ENCODE measurements at places on chromosomes 4 and X. TPM values are rescaled to one million over a fixed set of nuclear protein-coding genes. Genes with fewer than 3 reads are reported as not detected.

Gene ALAS2
- total RNA-seq, result not detected

Gene TFDP3
- total RNA-seq, result not detected

Gene ARHGAP6
- total RNA-seq, result not detected

Gene CLRN2
- total RNA-seq, result not detected

Gene GDPD2
- 0.34 TPM for total RNA-seq

Gene GLUD2
- 0.60 TPM for total RNA-seq

Gene NMU
- not detected for total RNA-seq

Gene XAGE2
- total RNA-seq, result not detected

DNA sequence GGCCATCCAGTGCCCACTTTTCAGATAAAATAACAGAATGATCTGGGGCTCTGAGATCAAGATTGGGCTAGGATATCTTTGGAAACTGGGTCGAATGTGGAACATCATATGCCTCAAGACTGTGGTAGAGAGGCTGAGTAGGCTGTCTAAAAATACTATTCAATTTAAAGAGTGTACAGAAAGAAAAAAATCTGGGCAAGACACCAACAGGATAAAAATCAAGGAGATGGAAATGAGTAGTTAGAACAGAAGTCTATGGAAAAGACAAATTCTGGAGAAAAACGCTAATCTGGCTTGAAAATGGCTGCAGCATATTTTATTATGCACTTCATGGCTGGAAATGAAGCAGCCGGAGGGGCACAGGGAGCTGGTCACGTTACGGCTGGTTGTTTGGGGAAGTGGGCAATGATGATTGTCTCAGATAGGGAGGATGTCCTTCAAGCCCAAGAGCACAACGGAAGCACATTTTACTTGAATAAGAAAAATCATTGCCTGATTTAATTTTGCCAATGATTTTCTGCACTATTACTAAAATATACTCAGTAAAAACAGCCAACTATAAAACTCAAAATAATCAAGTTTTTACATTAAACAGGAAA lies 27.1 kb upstream of the MAPK10 start:
- H3K4me1 ChIP-seq, result no peaks in the 10 kb centered on the region
- H3K4me3 ChIP-seq, result no peak overlapping the region
- no peaks in the 10 kb centered on the region for H3K27me3 ChIP-seq

GRCh38 chr4:7411896-7412553 lies 22.7 kb downstream of the PSAPL1 start:
- no peak overlapping the region for H3K4me3 ChIP-seq
- H3K36me3 ChIP-seq, result no peaks in the 10 kb centered on the region

DNA sequence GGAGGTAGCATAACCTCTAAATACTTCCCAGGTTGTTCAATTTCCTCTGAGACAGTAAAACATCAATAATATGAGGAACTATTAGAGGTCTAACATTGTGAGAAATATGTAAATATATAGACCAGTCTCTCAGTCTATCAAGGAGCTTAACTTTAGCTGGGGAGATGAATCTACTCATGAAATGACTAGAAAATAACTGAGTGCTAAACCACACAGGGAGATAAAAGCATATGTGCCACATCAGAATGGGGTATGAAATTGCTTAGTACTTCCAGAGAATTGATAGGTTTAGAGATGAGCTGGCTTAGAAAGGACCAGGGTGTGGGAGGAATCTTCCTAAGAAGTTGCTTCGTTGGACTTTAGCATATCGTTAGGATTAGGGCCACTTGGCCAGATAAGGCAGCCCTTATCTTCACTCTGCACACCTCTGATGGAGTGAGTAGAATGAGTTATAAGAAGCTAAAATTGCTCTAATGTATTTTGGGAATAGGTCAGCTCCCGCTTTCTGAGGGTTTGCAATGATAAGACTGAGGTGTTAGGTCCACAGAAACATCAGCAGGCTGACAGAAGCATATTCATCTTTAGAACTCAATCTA lies 299.2 kb downstream of the UNC5C start:
- DNase-seq, result no peak
- H3K27me3 ChIP-seq, result no peaks in the 10 kb centered on the region
- H3K4me1 ChIP-seq, result no peaks in the 10 kb centered on the region
- no peak overlapping the region for H3K4me3 ChIP-seq

DNA sequence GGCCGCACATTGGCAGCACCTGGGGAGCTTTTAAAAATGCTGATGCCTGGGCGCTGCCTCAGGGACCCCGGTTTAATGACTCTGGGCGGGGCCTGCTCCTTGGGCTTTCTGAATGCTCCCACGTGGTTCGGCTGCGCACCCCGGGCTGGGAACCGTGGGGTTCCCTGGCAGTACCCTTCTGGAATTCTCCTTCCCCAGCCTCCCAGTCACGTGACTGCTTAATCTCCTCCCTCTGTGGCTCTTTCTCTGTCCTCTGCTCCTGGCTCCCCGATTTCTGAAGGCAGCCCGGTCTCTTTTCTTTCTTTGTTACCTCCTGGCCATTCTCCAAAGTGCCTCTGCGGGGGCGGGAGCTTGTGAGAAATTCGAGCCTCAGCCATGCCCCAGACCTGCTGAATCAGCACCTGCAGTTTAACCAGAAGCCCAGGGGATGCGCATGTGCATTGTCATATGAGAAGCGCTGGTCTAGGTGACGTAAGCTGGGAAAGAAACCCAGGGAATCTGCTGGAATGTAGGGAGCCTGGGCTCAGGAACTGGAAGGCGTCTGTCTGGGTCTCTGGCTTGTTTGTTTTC lies 16.6 kb downstream of the CLCN4 start:
- no peak overlapping the region for H3K27ac ChIP-seq
- peaks cover 11% of the 10 kb centered on the region for H3K27me3 ChIP-seq
- no peak for DNase-seq
- peaks cover 10% of the 10 kb centered on the region for H3K4me1 ChIP-seq

GRCh38 chrX:128804828-128805227 lies 718.5 kb downstream of the SMARCA1 start:
- no peak for DNase-seq
- no peaks in the 10 kb centered on the region for H3K36me3 ChIP-seq
- H3K27ac ChIP-seq, result no peak overlapping the region
- H3K4me1 ChIP-seq, result no peaks in the 10 kb centered on the region
- no peaks in the 10 kb centered on the region for H3K27me3 ChIP-seq

- no peak overlapping the region for H3K27ac ChIP-seq
- no peaks in the 10 kb centered on the region for H3K27me3 ChIP-seq
- no peak overlapping the region for H3K4me3 ChIP-seq
- no peak for DNase-seq
- peaks cover 29% of the 10 kb centered on the region for H3K36me3 ChIP-seq
- peaks cover 43% of the 10 kb centered on the region for H3K4me1 ChIP-seq
Observed at GRCh38 chr4:38687571-38688011, 23.6 kb downstream of the KLF3 start.

- no peaks in the 10 kb centered on the region for H3K27me3 ChIP-seq
- no peak overlapping the region for H3K4me3 ChIP-seq
- H3K36me3 ChIP-seq, result no peaks in the 10 kb centered on the region
- H3K27ac ChIP-seq, result no peak overlapping the region
- DNase-seq, result no peak
- H3K4me1 ChIP-seq, result no peaks in the 10 kb centered on the region
Observed at GRCh38 chrX:119709630-119710029, 16.7 kb upstream of the SEPTIN6 start.

DNA sequence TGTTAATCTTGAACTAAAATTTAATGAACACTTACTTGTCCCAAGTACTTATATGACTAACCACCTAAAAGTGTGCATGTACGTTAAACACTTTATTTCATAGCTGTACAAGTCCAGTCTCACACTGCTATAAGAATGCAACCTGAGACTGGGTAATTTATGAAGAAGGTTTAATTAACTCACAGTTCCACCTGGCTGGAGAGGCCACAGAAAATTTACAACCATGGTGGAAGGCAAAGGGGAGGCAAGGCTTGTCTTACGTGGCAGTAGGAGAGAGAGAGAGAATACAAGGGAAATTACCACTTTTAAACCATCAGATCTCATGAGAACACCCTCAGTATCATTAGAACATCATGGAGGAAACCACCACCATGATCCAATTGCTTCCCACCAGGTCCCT lies 748.7 kb upstream of the HS3ST1 start:
- H3K4me1 ChIP-seq, result no peaks in the 10 kb centered on the region
- H3K36me3 ChIP-seq, result no peaks in the 10 kb centered on the region
- no peaks in the 10 kb centered on the region for H3K27me3 ChIP-seq
- no peak overlapping the region for H3K27ac ChIP-seq

- H3K27me3 ChIP-seq, result peaks cover 3% of the 10 kb centered on the region
- no peak overlapping the region for H3K27ac ChIP-seq
- no peak for DNase-seq
- no peaks in the 10 kb centered on the region for H3K36me3 ChIP-seq
Observed at GRCh38 chr4:174131901-174132300, 151.6 kb downstream of the FBXO8 start.

- no peaks in the 10 kb centered on the region for H3K27me3 ChIP-seq
- H3K4me1 ChIP-seq, result peaks cover 8% of the 10 kb centered on the region
- H3K36me3 ChIP-seq, result peaks cover 55% of the 10 kb centered on the region
- DNase-seq, result no peak
- H3K4me3 ChIP-seq, result no peak overlapping the region
Observed at GRCh38 chrX:71577682-71578081, 555 bp upstream of the GCNA start.

DNA sequence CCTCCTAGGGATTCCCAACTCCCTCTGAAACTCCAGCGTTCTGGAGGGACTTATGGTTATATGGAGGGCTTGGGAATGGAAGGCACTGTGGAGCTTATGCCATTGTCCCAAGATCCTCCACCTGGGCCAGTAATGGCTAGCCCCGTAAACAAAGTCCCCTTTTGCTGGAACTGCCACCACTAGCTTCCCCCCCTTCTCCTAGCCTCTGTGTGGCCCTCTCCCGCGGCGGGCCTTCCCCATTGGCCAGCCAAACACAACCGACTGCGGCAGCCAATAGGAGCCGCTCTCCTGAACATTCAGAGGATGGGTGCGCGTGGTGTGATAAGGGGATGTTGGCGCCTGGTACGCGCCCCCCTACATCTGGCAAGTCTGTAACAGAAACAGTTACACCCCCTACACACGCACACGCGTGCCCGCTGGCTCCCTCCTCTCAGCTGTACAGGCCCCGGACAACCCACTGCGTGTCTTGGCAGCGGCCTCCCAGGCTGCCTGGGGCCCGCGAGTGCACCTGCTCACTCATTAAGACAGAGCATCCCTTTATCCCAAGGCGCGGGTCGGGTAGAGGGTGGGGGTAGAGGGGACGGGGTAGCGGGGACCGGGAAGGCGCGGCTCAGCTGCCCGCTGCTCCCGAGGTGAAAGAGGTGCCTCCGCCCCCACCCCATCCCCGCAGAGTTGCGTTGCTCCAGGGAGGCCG lies 863 bp upstream of the RAB33A start:
- H3K27ac ChIP-seq, result peak overlapping the region; percentile 93
- peaks cover 42% of the 10 kb centered on the region for H3K4me1 ChIP-seq
- H3K36me3 ChIP-seq, result peaks cover 18% of the 10 kb centered on the region
- H3K27me3 ChIP-seq, result no peaks in the 10 kb centered on the region
- H3K4me3 ChIP-seq, result peak overlapping the region; percentile 91

DNA sequence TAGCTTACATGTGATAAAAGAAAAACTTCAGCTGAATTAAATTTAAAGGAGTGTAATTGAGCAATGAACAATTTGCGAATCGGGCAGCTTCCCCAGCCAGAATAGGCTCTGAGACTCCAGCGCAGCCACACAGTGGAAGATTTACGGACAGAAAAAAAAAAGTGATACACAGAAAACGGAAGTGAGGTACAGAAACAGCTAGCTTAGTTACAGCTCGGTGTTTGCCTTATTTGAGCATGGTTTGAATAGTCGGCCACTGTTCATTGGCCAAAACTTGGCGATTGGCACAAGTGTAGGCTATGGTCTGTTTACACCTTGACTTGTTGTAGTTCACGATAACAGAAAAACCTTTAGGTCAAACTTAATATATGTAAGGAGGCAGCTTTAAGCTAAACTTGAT lies 16.7 kb upstream of the SUPT20HL1 start:
- no peak for DNase-seq
- no peaks in the 10 kb centered on the region for H3K36me3 ChIP-seq
- peaks cover 11% of the 10 kb centered on the region for H3K4me1 ChIP-seq
- no peak overlapping the region for H3K4me3 ChIP-seq

- peaks cover 13% of the 10 kb centered on the region for H3K27me3 ChIP-seq
- no peak for DNase-seq
- H3K4me1 ChIP-seq, result no peaks in the 10 kb centered on the region
- no peak overlapping the region for H3K4me3 ChIP-seq
- H3K27ac ChIP-seq, result no peak overlapping the region
Observed at GRCh38 chrX:52363247-52363883, 5.5 kb upstream of the XAGE2 start.

GRCh38 chrX:20519826-20520225 lies 253.1 kb upstream of the RPS6KA3 start:
- H3K4me1 ChIP-seq, result peaks cover 44% of the 10 kb centered on the region
- peaks cover 10% of the 10 kb centered on the region for H3K36me3 ChIP-seq
- no peak for DNase-seq
- H3K27me3 ChIP-seq, result peaks cover 4% of the 10 kb centered on the region
- no peak overlapping the region for H3K27ac ChIP-seq
- no peak overlapping the region for H3K4me3 ChIP-seq

DNA sequence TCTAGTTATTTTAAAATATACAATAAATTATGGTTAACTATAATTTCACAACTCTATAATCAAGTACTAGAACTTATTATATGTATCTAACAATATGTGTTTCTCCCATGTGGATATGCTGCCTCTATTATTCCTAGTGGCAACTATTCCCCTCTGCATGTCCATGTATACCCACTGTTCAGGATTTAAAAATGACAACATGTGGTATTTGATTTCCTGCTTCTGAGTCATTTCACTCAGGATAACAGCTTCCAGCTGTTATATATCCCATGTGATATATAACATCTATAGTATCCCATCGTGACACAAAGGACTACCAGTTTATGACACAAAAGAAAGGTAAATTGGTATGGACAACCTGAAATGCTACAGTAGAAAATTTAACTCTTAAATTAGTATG lies 167.4 kb upstream of the TACR3 start:
- no peaks in the 10 kb centered on the region for H3K27me3 ChIP-seq
- H3K4me3 ChIP-seq, result no peak overlapping the region
- H3K36me3 ChIP-seq, result no peaks in the 10 kb centered on the region
- DNase-seq, result no peak
- H3K27ac ChIP-seq, result no peak overlapping the region

All from activated CD8-positive, alpha-beta T cell treated with anti-CD3 and anti-CD28 coated beads, Interleukin-2, amount 10 ng/mL, durations not matched to agents 7 days and 5 days (primary cell).